ENCODE measurements at places on chromosomes 4 and X.

GRCh38 chrX:109831326-109831985, 98.4 kb upstream of the ACSL4 start:
- no peak for DNase-seq

- DNase-seq: no peak
Measured at GRCh38 chrX:41033299-41033698, 51.9 kb upstream of the USP9X start.

DNA sequence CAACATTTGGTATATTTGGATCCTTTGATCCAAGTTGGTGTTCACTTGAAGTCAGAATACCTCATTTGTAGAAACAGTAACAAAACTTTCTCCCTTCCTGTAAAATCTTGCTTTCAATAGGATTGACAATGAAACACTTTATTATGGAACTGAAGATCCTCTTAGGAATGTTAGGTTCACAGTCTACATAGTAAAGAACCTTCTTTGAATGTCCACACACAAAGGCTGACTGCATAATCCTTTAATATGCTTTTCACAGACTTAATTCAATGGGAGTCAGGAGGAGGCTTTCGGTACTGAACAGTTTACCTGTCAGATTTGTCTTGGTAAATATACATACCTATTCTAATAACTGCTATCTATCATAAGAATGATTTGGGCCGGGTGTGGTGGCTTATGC, 188.5 kb downstream of the SPRY1 start:
- no peak for DNase-seq

- DNase-seq: no peak
Measured at GRCh38 chr4:137905930-137906329, 336.2 kb downstream of the SLC7A11 start.

GRCh38 chr4:163175971-163176958, 9.6 kb upstream of the NAF1 start:
- DNase-seq: no peak

DNA sequence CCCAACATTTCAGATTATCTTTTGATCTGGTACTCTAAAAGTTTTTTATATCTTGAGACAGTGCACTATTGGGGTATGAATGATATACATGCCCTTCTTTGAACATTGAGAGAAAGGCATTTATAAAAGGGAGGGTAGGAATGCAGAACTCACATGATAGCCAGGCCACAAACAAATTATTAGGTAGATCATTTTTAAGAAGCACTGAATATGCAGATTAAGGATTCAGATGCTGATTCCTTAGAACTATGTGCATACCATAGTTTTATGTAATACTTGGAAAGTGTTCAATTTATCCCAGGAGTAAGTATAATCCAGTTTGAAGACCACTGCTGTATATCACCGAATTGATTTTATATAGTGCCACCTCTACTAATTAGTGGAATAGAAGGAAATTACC, 18.6 kb downstream of the CEP135 start:
- no peak for DNase-seq

DNA sequence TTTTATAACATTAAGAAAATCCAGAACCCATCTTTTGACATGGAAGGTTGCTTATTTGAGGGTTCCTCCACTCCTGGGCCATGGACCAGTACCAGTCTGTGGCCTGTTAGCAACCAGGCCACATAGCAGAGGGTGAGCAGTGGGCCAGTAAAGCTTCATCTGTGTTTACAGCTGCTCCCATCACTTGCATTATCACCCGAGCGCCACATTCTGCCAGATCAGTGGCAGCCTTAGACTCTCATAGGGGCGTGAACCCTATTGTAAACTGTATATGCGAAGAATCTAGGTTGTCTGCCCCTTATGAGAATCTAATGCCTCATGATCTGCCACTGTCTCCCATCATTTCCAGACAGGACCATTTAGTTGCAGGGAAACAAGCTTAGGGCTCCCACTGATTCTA, 58.6 kb downstream of the NDST4 start:
- DNase-seq: no peak

DNA sequence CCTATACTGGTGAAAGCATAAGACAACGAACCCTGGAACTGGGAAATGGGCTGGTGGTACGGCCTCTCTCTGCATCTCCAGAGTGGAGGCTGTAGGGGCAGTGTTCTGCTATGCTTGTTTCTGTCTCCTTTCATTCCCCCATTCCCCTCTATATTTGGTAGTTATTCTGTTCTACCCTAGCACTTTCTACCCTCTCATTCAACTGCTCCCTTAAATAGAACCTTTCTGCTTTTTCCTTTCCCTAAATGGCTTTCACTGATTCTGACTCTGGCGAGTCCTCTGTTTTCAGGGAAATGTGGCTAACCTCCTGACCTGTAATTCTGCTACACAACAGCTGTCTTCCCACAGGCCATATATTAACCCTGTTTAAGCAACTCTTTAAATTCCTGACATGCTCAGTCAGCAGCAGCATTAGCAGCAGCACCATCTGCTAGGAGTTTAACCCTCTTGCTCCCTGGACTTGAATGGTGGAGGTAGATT, 94.2 kb downstream of the CXCL13 start:
- peak; percentile 74 for DNase-seq

GRCh38 chr4:29224911-29225310, 1495.3 kb upstream of the PCDH7 start:
- DNase-seq: no peak

- no peak for DNase-seq
Measured at GRCh38 chr4:5052726-5053425, 1.6 kb downstream of the STK32B start.

DNA sequence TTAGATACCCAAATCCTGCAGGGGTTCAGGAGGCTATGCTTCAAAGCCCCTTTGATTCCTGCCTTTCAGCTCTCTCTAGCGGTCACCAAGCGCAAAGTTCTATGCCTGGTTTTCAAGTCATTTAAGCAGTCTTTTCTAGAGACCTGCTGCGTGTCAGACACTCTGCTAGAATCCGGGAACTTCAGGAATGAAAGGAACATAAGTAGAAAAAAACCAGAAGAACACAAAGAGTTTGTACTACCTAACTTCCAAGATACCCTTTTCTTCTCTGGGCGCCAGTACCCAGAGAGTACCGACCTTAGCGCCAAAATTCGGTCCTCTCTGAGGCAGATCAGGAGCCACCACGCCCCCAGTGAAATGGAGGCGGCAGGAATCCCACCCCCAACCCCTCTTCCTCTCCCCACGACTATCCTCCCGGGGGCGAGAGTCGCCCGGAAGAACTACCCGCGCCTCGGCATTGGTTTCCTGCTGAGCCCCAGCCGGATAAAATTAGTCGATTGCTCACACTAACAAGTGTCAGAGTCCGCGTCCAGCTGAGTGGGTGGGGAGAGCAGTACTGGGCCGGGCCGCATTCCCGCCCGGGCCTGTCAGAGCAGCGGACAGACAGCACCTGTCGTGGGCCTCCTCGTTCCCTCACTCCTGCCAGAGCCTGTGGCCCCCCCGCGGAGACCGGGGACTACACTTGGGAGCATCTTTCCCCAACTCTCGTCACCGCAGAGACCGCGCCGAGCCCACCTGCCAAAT, 78.8 kb downstream of the RLIM start:
- DNase-seq: peak; percentile 18

DNA sequence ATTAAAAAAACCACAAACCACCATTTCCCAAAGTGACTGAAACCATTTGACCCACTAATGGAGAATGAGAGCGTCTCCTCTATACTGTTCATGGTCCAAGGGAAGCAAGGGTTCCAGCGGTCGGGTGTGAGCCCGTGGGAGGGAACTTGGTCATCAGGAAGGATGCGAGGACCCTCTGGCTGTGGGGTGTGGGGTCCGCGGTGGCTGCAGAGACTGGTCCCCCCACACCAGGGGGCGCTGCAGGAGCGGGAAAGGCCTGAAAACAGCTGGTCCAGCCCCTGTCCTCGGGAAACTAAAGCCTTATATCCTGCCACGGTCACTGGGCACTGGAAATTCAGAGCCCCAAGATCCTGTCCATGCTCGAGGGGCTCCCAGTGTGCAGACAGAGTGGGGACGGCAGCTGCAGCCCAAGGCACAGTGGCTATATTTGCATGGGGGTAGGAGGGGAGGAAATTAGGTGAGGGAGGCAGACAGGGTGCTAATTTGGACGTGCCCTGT, 4.3 kb downstream of the BLOC1S4 start:
- peak; percentile 40 for DNase-seq

- no peak for DNase-seq
Measured at GRCh38 chrX:26788402-26788998, 572.5 kb downstream of the MAGEB5 start.

DNA sequence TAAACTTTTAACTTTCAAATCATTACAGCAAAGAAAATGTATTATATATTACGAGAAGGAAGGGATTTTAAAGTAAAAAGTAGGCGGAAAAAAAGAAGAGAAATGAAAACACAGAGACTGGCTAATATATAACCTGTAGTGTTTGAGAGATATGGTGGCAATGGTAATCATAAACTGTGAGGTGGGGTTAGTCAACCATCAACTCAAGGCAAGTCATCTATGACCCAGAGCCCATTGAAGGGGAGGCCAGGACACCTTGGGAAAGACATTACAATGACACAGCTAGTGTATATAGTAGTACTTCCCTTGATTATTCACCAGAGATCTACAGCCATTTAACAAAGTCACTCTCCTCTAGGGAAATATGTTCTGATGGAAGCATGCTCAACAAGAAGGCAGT, 423.9 kb upstream of the PITX2 start:
- no peak for DNase-seq

DNA sequence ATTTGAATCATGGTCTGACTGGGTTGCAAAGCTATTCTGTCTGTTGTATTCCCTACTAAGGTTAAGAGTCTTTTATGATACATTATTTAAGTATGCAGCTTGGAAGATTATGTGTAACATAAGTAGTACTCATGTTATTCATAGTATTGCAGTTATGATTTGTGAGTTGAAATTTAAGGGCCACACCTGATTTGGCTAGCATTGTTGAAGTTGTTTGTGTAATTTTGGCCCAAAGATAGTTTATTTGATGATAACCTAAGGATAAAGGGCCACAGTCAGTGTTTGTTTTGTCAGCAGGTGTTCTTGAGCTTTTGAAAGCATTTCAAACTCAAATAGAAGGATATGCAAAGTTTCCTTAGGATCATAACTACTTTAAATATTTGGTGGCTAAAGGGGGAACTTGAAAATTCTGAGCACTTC, 38.9 kb downstream of the NUDT9 start:
- no peak for DNase-seq

- no peak for DNase-seq
Measured at GRCh38 chr4:142721187-142721586, 124.9 kb downstream of the INPP4B start.

DNA sequence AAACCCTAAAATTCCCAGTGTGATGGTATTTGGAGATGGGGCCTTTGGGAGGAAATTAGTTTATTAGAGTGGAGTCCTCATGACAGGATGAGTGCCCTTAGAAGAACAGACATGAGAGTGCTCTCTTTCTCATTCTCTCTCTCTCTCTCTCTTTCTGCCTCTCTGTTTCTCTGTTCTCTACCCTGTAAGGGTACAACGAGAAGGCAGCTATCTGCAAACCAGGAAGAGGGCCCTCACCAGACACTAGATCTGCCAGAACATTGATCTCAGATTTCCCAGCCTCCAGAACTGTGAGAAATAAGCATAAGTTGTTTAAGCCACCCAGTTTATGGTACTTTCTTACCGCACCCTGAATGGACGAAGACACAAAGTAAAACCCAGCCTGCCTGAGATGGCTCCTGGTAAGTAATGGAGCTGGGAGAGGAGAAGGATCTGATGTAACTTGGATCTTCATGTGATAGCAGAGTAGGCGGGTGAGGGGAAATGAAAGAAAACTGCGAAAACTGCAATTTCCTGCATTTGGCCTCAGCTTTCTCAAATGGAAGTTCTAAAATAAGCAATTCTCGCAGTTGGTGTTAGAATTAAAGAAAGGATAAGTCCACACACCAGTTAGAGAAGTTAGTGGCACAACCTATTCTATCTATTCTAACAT, 8.7 kb upstream of the CDS1 start:
- no peak for DNase-seq

GRCh38 chr4:53840643-53841042, 223.8 kb downstream of the CHIC2 start:
- DNase-seq: no peak

- DNase-seq: no peak
Measured at GRCh38 chrX:132444936-132445335, 43.9 kb downstream of the MBNL3 start.

DNA sequence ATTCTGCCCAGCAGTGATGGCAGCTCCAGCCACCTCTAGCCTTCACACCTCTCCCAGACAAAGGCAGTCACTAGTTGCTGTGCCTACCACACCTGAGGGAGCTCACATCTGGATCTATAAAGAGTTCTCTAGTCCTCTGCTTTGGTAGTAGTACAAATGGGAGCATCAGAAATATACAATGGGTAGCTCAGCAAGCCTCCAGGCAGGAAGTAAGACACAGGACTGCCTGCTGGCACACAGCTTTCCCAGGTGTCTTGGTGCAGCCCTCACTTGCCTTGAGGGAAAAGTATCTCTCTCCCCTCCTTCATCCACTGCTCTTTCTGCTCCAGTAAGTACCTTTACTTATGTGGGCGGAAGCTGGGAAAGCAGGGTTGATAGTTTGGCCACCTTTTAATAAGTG, 212.9 kb upstream of the SLC7A11 start:
- DNase-seq: no peak

- no peak for DNase-seq
Measured at GRCh38 chr4:123593655-123594054, 197.1 kb downstream of the SPRY1 start.

GRCh38 chr4:19033816-19034733, 1012.5 kb upstream of the LCORL start:
- DNase-seq: no peak

- DNase-seq: no peak
Measured at GRCh38 chr4:10611673-10612072, 72.9 kb downstream of the CLNK start.

- DNase-seq: no peak
Measured at GRCh38 chr4:130640592-130640991, 1544.6 kb downstream of the C4orf33 start.

- DNase-seq: no peak
Measured at GRCh38 chr4:107453987-107454386, 266.0 kb downstream of the PAPSS1 start.

DNA sequence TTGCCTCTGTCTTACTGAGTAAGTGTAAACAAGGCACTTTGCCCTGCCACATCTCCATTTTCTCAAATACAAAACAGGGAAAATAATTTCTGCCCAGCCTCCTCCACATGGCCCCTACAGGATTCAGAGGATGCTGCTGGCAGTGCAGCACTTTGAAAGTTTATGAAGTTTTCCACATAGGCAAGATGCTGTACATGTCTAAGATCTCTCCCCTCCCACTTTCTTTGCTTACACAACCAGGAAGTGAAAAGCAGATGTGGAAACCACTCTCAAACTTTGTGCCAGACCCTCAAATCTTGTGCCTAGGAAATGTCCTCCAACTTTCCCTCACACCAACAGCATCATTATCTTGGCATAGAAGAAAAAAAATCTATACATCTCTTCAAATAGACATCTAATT, 257.0 kb upstream of the LDB2 start:
- DNase-seq: no peak

- no peak for DNase-seq
Measured at GRCh38 chrX:95974890-95975289, 709.8 kb upstream of the DIAPH2 start.

- DNase-seq: no peak
Measured at GRCh38 chrX:147478899-147479298, 432.8 kb upstream of the FMR1 start.

GRCh38 chr4:3302786-3303564, 10.2 kb downstream of the RGS12 start:
- DNase-seq: no peak
